NCI-H1417 treated with DMSO at 0.1 percent for 48 hours (cell line): ENCODE measurements at places on chromosomes 4 and X.

- DNase-seq: no peak
These were observed 91.8 kb upstream of the POU3F4 start for GRCh38 chrX:83416273-83416672.

GRCh38 chrX:108298165-108298602 is 140.0 kb downstream of the COL4A6 start:
- DNase-seq: no peak

GRCh38 chrX:34612036-34612435 is 45.0 kb downstream of the TMEM47 start:
- no peak for DNase-seq

DNA sequence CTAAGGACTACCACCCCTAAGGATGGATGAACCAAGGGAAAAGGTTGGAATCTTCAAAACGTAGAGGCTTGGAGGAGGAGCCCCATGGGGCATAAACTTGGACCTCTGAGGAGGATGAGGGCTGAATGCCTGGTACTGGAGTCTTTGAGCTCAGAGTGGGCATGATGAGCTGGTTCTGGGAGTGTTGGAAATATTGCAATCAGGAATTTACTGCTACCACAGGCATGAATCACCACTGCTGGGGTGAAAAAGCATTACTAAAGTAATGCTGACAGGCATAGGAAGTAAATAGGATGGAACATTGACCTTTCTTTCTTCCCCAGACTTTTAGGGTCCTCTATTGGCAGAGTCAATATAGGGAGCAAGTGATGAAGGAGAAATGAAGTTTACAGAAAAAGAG is 105.8 kb upstream of the RPS6KA3 start:
- no peak for DNase-seq

DNA sequence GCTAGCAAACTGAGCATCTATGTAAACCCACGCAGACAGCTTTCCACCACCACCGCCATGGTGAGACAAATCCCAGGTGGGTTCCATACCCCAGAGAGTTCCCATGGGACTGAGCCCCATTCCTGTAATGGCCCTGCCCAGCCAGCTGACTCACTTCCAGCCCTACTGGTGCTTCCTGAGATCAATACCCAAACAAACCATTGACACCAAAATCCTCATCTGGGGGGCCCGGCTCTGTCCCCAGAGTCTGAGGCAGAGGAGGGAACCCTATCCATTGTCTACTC is 30.1 kb upstream of the JAKMIP1 start:
- no peak for DNase-seq

- no peak for DNase-seq
These were observed 301.6 kb downstream of the NAF1 start for GRCh38 chr4:162865102-162865501.

DNA sequence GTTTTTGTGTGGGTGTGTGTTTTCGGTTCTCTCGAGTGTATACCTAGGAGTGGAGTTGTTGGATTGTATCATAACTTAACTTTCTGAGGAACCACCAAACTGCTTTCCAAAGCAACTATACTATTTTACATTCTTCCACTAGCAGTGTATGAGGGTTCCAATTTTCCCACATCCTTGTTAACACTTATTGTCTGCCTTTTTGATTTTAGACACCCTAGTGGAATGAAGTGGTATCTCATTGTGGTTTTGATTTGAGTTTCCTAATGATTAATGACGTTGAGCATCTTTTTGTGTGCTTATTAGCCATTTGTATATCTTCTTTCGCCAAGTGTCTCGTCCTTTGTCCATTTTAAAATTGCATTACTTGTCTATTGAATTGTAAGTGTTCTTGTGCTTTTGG is 118.6 kb downstream of the REPS2 start:
- DNase-seq: no peak

- no peak for DNase-seq
These were observed 16.6 kb downstream of the AMER1 start for GRCh38 chrX:64188901-64189300.

DNA sequence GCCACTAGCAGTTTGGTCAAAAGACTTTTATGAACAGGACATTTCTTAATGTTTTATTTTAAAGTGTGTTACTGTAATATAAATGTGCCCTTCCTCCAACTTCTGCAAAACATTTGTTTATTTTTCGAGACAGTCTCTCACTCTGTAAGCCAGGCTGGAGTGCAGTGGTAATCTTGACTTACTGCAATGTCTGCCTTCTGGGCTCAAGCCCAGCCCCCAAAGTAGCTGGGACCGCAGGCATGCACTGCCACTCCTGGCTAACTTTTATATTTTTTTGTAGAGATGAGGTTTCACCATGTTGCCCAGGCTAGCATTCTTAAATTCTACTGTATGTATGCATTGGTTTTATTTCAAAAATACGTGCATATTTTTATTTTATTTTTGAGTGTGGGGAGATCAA is 1201.9 kb downstream of the STIM2 start:
- DNase-seq: no peak

GRCh38 chrX:134174273-134174660 is 62.7 kb upstream of the CCDC160 start:
- DNase-seq: no peak

DNA sequence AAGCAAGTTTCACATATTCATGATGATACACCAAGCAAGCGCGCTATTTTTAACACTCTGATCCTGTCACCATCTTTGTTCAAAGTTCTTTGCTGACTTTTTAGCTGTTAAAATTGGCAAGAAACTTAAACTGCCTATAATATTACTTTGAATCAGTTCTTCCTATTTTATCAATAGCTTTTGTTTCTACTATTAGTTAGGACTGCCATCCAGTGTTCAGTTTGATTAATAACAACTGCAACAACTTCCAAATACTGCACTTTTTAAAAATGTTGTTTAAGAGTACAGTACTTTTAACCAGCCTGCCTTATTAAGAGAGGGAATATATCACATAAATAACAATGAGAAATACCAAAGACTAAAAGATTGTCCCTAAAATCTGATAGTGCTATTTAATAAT is 614.3 kb downstream of the FAM133A start:
- DNase-seq: no peak

DNA sequence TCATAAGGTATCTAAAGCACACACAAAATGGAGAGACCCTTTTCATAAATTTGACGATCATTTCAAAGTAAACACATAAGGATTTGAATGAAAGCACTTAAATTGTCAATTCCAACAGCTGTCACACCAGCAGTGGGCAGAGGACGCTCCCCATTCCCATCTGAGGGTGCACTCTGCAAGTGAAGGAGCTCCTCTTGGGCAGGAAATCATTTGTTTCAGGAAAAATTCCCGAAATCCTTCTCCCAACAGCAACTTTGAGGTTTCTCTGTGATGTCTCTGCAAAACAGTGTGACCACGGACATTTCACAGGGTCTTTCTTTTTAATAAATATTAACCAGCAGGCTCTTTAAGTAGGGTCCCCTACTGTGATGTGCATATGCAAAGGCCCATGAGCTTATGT is 111.0 kb downstream of the EPHA5 start:
- DNase-seq: no peak

DNA sequence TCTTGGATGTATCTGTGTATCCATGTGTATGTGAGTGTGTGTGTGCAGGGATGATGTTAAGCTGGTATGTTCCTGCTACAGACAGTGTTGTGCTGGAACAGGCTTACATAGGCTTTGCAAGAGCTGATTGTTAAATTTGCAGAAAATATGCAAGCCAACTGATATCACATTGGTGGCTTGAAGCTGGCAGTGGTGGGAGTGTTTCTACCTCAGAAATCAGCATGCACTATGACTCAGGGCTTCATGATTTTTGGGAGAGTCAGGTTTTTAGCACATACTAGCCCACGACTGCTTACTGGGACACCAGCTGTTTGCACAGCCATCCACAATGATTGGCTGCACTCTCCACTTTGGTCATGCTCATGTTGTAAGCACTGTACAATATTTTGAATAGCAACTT is 261.8 kb downstream of the DHX15 start:
- no peak for DNase-seq

- DNase-seq: no peak
These were observed 7.8 kb downstream of the ARAF start for GRCh38 chrX:47568656-47569295.

- no peak for DNase-seq
These were observed 245.0 kb upstream of the HTR2C start for GRCh38 chrX:114338870-114339269.

- no peak for DNase-seq
These were observed 382.3 kb upstream of the EMCN start for GRCh38 chr4:100900134-100900533.

DNA sequence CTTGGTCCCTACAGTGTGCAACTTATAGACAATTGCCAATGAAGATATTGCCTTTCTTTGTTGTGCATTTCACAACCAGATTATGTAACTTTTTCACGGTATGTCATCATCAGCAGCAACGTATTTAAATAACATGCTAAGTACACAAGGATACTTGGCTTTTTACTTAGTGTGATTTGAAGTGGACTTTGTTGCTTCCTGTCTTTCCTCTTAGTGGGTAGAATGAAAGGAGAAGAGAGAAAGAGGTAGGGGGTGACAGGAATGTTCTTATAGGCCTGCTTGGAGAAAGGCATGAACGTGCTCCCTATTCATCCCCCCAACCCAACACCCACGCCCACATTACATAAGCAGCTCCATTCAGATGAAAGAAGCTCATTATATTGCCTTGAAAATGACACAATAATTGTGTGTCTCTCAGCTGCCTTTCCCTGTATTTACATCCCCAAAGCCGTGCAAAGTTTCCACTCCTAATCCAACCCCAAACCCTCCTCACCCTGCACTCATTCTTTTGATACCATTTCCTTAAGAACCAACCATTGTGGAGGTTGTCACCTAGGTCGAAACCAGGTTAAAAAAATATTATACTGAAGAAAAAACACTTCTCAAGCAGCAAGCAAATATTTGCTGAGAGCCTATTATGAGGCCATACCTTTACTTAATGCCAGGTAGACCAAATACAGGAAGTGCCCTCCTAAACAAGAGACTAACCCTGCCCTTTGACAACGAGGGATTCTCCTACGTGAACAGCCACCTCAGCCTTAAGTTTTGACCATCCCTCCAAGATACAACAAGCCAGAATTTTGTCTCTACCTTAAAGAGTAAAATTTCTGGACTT is 25.2 kb upstream of the GK start:
- no peak for DNase-seq

GRCh38 chr4:108048997-108049396 is 59.3 kb downstream of the HADH start:
- no peak for DNase-seq

DNA sequence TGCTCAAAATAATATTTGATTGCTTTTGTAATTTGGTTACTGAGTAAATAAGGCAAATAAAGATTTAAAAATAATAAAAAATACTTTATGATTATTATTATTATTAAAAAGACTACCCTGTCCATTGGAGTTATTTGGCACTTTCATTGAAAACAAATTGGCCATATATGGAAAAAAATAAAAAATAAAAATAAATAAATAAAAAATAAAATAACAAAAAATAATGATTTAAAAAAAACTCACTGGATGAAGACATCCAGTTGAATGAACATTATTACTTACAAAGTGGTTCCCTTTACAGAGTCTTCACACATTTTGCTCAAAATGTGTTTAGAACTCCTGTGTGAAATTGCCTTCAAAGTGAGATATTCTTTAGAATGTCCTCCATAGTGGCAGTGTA is 141.3 kb upstream of the ANXA3 start:
- no peak for DNase-seq

DNA sequence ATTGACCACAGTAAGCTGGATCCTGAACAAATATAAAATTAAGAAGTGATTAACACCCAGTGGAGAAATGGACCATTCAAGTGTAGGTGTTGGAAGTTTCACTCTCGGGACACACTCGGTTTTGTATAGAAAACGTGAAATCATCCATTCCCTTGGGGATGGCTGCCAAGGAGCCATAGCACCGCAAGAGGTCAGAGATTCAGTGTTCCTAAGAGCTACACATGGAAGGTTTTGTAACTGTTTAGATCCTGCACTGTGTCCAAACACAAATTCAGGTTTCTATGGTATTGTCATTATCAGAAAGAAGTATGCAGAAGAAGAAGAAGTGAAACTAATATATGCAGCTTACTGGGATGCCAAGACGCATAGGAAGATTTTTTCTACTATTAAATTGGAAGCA is 281.0 kb downstream of the LDB2 start:
- DNase-seq: no peak

DNA sequence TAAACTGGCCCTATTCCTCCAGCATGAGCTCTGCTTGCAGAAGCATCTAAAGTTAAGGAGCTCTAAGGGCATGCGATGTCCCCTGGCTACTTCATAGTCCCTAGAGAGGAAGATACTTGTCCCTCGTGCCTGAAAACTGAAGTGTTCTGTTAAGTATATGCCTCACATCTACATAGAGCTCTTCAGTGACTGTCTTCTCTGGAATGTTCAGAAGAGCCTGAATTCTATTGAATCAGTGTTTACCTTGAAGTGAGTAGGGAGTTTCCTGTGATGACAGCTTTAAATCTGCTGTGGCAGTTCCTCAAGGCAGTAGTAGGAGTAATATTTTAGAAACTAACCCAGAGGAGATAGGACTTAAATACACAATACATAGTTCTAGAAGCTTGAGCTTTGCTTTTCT is 111.2 kb downstream of the ZNF518B start:
- no peak for DNase-seq

- no peak for DNase-seq
These were observed 2.7 kb downstream of the KLF3 start for GRCh38 chr4:38666766-38667084.

GRCh38 chr4:184657144-184657543 is 7.6 kb downstream of the PRIMPOL start:
- DNase-seq: no peak
